GM23338 (cell line): ENCODE measurements at places on chromosomes 7 and 10. TPM values are rescaled to one million over a fixed set of nuclear protein-coding genes. Genes with fewer than 3 reads are reported as not detected.

The EIF4H gene
- total RNA-seq = 298 and 309 TPM in 2 replicates

The DNAJC30 gene
- 1.3 and 2.8 TPM in 2 replicates for total RNA-seq

The ELN gene
- total RNA-seq = 4.0 and 5.6 TPM in 2 replicates

The NME8 gene
- 0.14 TPM in 1 of 2 replicates, not detected in the other for total RNA-seq

The SORBS1 gene
- total RNA-seq = 35.9 and 47.7 TPM in 2 replicates

The SPAG6 gene
- total RNA-seq = 0.12 TPM in 1 of 2 replicates, not detected in the other

The DNAJC1 gene
- 45.3 and 50.8 TPM in 2 replicates for total RNA-seq

- H3K4me1 ChIP-seq = no peaks in the 10 kb centered on the region
- no peak for DNase-seq
- H3K36me3 ChIP-seq = no peaks in the 10 kb centered on the region
- H3K27me3 ChIP-seq = no peaks in the 10 kb centered on the region
Observed at GRCh38 chr7:52074912-52075311, 758.3 kb upstream of the COBL start.

- no peaks in the 10 kb centered on the region for H3K27me3 ChIP-seq
- peaks cover 22% of the 10 kb centered on the region; the same call in 1 of the 2 replicates for H3K4me1 ChIP-seq
- no peaks in the 10 kb centered on the region for H3K36me3 ChIP-seq
- H3K4me3 ChIP-seq = no peak overlapping the region
Observed at GRCh38 chr10:20033476-20033875, 217.2 kb downstream of the PLXDC2 start.

DNA sequence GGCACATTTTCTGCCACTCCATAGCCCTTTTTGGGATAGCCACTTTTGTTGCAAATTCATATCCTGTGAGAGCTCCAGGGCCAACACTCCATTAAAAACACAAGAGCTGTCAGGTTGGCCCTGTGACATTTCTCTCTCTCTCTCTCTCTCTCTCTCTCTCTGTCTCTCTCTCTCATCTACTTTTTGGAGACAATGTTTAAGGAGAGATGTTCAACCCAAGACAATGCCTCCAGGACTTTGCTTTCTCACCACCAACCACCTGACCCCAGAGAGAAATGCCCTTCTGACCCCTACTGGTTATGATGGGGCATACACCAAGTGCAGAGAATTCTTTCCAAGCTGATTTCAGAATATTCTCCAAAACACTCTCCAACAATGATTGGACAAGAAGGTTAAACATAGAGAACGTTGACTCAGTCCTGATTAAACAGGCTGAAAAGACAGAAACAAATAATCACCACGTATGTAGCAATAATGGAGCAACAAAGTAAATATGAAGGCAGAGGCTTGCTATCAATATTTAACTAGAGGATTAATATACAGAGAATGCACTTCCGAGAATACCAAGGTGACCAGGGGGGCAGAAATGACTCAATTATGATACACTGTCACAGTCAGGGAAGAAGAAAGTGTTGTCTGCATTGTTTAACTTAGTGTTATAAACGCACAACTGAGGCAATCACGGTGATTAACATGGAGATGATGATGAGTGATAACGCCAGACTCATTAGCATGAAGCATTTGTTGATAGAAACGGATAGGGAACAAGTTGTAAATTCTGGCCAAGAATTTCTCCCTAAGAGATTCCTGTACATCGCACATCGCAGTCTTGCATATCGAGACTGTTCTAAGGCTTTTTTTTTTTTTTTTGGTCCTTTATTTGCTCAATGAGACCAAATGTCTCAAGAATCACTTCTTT lies 178.5 kb downstream of the NRP1 start:
- peaks cover 7% of the 10 kb centered on the region for H3K4me1 ChIP-seq
- H3K4me3 ChIP-seq = no peak overlapping the region
- H3K36me3 ChIP-seq = no peaks in the 10 kb centered on the region
- H3K27ac ChIP-seq = no peak overlapping the region

- no peaks in the 10 kb centered on the region for H3K27me3 ChIP-seq
- H3K27ac ChIP-seq = no peak overlapping the region
- DNase-seq = no peak
Observed at GRCh38 chr7:43865277-43865676, 4.0 kb downstream of the MRPS24 start.

- peaks cover 4% of the 10 kb centered on the region; the same call in 1 of the 2 replicates for H3K4me1 ChIP-seq
- no peaks in the 10 kb centered on the region for H3K36me3 ChIP-seq
- no peak overlapping the region for H3K27ac ChIP-seq
- peak; percentile 32 for DNase-seq
- H3K4me3 ChIP-seq = no peak overlapping the region
Observed at GRCh38 chr7:79504607-79505389, 51.3 kb upstream of the MAGI2 start.
